ENCODE measurements at places on chromosomes 6 and 20.

DNA sequence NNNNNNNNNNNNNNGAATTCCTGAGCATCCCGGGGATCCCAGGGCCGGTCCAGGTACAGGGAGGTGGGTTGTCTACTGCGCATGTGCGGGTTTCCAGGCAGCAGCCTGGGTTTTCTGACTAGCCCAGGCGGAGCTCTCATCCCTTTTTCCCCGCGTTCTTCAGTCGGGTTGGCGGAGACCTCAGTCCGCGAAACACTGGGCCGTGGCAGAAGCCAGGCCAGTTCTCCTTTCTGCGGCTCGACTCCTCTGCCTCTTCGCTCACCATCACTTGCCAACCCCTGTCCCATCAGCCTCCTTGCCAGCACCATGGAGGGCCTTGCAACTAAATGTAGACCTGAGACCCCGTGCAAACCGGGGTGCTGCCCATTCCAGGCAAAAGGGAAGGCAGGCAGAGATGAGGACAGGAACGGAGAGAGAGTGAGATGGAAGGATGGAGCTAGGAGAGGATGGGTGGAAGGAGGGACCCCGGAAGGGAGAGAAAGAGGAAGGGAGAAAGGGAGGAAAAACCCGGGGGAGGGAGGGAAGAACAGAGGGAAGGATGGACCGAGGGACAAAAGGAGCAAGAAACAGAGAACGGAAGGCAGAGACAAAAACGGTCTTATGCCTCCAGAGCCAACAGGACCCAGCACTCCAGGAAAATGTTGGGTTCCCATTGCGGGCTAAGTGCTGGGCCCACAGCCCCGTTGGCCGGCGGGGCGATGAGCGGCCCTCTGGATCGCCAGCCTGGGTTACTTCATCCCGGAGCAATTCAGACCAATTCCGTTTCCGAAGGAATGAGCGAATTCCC is 445.4 kb upstream of the DEFB115 start:
- DNase-seq, result peak; percentile 35

- no peak for DNase-seq
These were observed 13.8 kb upstream of the BMP7 start for GRCh38 chr20:57280221-57280620.

DNA sequence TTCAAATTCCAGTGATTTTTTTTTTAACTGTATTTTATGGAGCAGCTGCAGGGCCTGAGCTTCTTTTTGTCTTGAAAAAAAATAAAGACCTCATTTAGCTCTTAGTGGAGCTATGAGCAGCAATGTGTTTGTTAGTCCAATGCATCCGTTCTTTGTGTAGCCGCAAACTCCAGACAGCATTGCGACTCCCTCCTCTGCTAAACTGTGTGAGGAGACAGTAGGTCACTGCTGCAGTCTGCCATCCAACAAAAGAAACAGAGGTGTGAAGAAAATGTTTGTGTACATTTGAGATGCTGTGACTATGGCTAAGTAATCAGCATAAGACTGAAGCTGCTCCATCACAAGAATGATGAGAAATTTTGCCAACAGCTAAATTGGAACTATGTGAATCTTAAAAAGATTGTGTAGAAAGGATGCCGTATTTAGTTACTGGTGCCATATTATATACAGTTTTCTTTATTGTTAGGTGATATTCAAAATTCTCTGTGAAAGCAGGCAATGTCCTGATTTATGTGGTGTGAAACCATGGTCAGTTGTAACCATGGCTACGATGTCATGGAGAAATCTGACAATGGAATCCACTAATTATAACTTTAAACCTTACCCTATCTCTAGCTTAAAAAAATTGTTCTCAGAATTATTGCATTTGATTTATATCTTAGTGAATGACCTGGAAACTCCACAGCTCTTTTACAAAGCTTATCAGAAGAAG is 428.8 kb upstream of the EPHA7 start:
- no peak for DNase-seq

- DNase-seq, result no peak
These were observed 29.4 kb downstream of the LPA start for GRCh38 chr6:160634706-160635105.

DNA sequence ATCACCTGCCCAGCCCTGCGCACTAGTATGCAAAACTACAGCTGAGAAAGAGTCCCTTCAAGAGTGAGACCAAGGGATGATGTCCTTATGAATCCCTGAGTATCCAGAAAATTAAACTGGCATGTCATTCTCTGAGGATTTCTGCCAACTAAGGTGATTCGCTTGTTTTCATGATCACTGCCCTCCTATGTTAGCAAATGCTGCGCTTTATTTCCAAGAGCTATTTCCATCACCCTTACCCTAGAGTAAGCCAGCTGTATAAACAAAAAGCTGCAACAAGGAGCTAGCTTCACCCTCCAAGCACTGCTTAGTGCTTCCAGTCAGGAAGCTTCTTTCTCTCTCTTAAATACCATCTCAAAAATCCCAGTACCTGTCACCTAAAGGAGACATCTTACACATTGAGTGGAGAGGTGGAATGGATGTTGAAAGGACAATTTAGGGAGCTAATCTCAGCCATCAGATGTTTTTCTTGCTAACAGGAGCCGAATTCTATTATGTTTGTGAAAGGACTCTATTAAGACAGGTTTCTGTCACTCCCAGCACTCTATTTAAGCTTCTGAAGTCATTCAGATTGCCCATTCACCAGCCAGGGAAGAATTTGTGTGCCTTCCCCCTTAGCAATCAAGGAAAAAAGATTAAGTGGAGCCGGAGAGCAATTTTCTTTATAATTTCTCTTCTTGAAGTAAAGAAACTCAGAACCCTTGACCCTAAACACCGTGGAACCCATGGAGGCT is 322.2 kb downstream of the NRN1 start:
- no peak for DNase-seq

GRCh38 chr20:41248368-41249024 is 69.0 kb downstream of the ZHX3 start:
- DNase-seq, result no peak

- DNase-seq, result no peak
These were observed 14.0 kb upstream of the RUNX2 start for GRCh38 chr6:45314146-45314545.

DNA sequence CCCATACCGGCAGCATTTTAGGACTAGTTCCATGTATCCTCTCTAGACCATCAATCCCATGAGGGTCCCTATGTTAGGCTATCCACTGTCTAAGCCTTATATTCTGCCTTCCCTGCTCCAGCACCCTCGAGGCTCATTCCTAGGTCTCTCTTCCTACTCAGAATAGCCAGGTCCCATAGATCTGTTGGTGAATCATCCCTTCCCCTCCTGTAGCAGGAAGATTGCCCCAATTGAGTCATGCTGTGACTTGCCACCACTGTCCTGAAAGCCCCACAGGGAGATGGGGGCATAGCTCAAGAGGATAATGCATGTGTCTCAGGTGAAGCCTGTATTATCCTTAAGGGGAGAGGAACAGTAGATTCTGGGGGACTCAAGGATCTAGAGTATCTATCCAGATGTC is 143.1 kb upstream of the MOCS1 start:
- DNase-seq, result no peak

All from stimulated activated naive B cell treated with anti-CD40 and anti-IgM and Interleukin-4, amounts not matched to agents 10 μg/mL and 1 μg/mL and 100 μg/mL, for 72 hours (primary cell).